ENCODE measurements at places on chromosomes 1 and 21.

GRCh38 chr1:50508040-50508586, 84.9 kb upstream of the DMRTA2 start:
- DNase-seq: no peak

- DNase-seq: no peak
These were observed 35.8 kb upstream of the COL24A1 start for GRCh38 chr1:86192417-86192816.

- no peak for DNase-seq
These were observed 35.0 kb downstream of the C21orf91 start for GRCh38 chr21:17784180-17784598.

DNA sequence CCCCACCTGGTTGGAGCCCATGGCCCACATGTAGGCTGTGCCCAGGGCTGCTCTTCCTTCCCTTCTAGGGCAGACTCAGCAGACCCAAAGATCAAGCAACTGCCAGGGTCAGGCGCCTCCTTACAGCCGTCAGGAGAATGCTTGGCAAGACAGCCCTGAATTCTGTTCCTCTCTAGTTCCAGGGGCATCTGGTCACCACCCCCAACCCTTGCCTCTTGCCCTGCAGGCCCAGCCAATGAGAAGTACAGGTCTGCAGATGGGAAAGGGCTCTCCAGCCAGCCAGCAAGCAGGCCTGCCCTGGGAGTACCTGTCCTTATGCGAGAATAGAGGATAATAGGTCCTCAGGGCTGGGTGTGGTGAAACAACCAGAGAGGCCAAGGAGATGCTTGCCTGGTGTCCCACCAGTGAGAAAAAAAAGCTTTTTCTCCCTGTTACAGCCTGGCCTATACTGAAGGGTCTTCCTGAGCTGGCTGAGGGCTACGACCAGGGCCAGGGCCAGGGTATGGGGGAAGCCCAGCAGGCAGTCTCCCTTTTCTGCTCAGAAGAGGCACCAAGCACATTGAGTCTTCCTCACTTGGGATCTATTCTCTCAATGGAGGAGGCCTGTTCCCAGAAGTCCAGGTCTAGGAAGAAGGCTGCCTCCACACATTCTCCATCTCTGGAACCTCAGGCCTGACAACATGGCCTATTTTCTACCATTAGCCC, 31.4 kb downstream of the NAV1 start:
- DNase-seq: no peak

GRCh38 chr21:32641710-32642698, 29.8 kb upstream of the CFAP298 start:
- no peak for DNase-seq

GRCh38 chr1:41889506-41890414, 29.0 kb downstream of the HIVEP3 start:
- DNase-seq: no peak

- DNase-seq: no peak
These were observed 23.0 kb downstream of the ZBED6 start for GRCh38 chr1:203818399-203818798.

- DNase-seq: no peak
These were observed 250 bp downstream of the F5 start for GRCh38 chr1:169586067-169586394.

DNA sequence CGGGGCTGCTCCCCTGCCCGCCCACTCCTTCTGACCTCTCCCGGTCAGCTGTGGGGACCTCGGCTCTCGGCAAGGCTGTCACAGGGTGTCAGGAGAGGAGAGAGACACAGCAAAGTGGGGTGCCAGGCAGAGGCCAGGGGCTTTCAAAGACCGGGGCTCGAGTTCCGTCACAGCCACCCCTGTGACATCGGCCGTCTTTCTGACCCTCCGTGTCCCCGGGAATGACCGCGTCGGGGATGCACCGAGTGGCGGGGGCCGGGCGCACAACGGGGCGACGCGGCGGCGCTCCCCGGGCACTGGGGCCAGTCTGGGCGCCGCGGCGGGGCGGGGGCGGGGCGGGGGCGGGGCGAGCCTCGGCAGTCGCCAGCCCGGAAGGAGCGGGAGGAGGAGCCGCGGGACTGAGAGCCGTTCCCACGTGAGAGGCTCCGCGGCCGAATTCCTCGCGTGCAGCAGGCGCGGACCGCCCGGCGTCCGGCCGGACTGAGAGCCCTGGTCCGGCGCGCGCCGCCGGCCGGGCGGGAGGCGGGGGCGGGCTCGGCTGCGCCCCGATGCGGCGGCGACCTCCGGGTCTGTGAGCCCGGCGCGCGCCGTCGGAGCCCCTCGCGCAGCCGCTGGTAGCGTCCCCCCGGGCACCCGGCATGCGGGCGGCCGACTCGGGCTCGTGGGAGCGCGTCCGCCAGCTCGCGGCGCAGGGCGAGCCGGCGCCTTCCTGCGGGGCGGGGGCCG, 229.7 kb upstream of the TMEM51 start:
- DNase-seq: no peak

GRCh38 chr21:37208056-37208721, 58.9 kb downstream of the VPS26C start:
- DNase-seq: no peak

DNA sequence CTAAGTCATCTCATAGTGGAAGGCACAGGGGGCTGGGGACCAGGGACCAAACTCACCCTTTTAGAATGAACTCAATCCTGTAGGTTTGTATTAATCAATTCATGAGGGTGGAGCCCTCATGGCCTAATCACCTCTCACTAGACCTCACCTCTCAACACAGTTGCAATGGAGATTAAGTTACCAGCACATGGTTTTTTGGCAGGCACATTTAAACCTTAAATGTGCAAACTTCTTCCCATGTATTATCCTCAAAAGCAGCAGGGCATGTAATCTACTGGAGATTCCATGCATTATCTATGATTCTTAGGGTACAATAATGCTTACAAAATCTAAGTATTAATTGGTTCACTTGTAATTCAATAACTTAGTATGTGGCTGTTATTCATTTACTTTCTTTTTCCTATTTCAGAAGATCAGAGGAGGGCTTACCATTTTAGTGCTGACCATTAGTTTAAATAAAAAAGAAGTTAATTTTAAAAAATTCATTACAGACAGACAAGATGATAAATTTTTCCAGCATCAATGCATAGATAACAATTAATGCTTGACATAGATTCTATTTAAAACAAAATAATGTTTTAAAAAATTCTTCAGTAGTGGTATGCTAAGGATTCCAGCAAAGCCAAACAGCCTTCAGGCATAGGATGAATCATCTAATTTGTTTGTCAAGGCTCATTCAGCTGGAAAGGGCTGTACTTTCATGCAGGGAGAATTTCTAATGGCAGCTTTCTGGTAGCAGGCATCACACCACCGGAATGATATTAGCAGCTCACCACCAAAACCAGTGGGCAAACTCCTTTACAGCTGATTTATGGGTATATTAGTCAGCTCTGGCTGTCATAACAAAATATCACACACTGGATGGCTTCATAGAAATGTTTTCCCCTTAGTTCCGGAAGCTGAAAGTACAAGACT, 124.6 kb upstream of the ZNF648 start:
- DNase-seq: no peak

GRCh38 chr1:55272994-55273393, 57.8 kb upstream of the USP24 start:
- no peak for DNase-seq

GRCh38 chr1:207051191-207051943, at the start of gene YOD1:
YOD1 (minus strand) TSS chr1:207051208; CDS start chr1:207051030, 178 bp downstream.
- DNase-seq: no peak

GRCh38 chr1:95067062-95067461, 5.7 kb downstream of the ALG14 start:
- no peak for DNase-seq

DNA sequence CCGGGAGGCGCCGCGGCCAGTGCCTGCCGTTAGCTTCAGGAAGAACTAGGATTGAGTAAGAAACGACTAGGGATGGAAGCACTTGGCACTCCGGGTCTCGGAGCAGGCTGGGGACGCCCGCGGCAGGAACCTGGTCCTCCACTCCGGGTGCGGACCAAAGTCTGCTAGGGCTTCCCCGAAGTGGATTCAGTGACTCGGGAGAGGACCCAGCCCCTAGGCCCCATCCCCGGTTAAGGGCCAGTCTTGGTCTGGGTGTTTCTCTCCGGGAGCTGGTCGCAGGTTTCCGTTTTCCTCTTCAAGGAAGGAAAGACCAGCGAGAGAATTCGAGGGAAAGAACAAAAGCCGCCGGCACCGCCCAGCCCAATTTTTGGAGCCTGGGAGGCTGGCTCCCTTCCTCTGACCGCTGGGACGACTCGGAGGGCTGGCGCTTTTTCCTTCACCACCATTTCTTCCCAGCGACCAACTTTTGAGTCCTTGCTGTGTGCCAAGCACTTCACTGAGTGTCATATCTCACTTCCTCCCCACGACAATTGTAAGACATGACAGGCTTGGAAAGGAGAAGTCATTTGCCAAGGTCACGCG, 16.8 kb upstream of the STMN1 start:
- DNase-seq: no peak

GRCh38 chr1:48858200-48858920, 81.7 kb upstream of the BEND5 start:
- DNase-seq: no peak

DNA sequence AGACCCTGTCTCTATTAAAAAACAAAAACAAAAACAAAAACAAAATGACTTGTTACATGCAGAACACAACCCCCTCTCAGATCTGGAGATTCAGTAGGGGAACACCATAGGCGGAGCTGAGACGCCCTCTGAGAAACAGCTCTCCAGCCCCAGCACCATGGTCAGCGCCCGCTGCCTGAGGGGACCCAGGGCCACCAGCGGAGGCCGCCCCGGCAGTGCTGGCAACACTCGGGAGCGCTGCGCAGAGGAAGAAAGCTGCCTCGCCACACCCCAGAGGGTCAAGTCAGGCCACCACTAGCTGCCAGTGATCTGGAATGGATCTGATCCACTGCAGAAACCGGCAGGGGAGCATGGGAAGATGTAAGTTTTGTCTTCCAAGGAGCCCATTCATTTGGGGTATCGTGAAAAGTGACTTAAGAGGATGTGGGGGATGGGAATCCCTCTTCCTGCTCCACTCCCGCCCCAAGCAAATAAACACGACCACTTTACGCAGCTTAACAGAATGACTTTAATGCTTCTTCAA, 3.1 kb downstream of the ACTA1 start:
- no peak for DNase-seq

DNA sequence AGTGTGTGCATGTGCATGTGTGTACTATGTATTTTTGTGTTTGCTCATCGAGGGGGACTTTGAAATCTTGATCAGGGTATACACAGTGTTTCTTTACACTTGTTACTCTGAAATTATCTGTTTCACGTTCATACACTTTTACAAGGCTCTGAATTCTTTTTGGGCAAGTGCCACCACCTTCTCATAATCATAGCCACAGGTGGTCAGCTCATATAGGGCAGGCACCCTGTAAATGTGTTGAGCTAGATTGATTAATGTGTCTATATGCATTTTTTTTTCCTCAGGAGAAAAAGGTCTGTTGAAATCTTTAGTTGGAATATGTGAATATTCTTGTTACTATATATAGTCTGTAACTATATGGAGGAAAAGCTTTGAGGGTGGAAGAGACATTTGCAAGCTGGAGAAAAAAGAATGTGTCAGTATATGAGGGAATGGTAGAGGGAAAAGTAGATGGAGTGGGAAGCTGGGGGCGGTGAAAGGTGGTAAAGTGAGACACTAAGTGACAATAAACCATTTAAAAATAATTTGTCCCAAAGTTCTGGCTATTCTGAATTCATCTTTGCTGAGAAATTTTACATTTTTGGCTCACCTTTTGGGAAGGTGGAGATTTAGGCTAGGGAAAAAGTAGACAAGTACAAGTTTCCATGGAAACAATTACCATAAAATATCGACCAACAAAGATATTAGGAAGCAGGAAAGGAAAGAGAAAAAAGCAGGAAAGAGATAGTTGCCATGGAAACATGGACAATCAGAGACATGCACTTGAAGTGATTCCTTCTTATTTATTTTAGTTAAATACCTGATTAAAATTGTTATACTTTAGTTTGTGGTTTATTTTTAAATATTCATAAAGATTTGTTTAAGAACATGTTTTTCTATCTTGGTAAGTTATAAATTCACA, 277.5 kb downstream of the PDE4B start:
- no peak for DNase-seq

DNA sequence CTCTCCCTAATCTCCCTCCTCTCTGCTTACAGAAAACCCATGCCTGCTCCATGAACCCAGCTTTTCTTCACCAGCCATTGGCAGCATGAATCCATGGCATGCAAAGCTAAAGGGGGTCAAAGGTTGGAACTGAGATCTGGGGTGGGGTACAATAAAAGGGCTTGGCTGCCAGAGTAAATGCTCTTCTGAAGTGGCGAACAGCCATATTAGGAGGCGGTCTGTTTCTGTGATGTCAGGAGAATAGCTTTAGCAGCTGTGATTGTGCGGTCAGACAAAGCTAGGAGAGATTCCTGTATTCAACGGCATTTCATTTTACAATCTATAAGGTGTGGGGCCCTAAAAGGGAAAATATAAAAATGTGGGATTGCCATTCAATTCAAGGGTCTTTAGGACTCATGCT, 71.7 kb upstream of the TMPRSS2 start:
- no peak for DNase-seq

- DNase-seq: peak; percentile 59
These were observed at the start of gene ABCG1 for GRCh38 chr21:42218836-42219605. ABCG1 (plus strand) TSS chr21:42219140; CDS start chr21:42219263, 123 bp downstream.

DNA sequence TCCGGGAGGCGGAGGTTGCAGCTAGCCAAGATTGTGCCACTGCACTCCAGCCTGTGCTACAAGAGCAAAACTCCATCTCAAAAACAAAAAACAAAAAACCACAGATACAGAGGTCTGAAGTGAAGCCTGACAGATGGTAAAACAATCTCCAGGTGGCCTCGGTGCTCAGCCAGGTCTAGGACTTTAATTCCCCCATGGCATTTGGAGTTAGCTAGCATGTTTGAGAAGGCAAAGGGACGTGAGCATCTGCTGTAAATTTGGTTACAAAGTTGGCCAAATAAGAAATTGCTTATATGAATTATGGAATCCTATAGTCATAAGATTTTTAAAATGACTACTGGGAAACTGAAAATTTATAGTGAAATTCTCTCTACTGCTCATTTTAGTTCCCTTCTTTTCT, 98.3 kb upstream of the FMN2 start:
- no peak for DNase-seq

DNA sequence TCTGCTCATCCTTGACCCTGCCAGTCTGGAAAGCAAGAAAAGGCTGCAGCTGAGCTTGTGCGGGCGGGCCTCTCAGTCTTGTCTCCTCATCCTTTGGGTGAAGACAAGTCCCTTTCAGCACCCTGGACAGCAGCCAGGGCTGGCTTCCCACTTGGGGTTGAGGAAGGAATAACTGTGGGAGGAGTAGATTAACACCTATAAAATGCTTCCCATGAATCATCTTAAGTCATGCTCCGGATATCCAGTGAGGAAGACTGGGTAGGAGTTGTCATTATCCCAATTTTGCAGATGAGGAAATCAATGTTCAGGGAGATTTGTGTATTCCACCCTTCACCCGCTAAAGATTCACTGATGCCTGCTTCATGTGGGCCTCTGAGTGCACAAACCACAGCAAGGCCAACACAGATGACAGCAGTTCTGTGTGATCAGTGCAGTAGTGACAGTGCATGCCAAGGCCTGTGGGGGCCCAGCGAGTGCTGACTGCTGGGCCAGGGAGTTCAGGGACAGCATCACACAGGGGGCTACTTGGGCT, 20.1 kb upstream of the COL16A1 start:
- DNase-seq: peak; percentile 25

DNA sequence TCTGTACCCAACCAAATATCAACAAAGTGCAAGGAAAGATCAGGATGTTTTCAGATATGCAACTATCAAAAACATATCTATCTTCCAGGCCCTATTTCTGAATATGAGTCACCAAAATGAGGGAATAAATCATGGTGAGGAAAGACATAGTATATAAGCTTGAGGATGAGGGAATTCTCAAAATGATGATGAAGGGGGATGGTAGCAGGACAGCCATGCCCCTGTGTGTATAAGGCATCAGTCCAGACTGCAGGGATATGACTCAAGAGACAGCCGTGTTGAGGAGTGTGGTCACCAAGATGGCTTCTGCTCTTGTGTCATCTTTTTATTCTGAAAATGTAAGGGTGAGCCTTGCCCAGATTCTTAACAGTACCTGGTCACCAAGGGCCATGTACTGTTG, 4.4 kb upstream of the WDR64 start:
- no peak for DNase-seq

All from CD4-positive, CD25-positive, alpha-beta regulatory T cell (primary cell).